ENCODE measurements at places on chromosomes 4 and X.

- peak; percentile 64 for DNase-seq
These were observed 708 bp downstream of the ARAP2 start for GRCh38 chr4:36243355-36244256.

- DNase-seq, result peak; percentile 86
These were observed 63.6 kb downstream of the SPINK2 start for GRCh38 chr4:56757821-56758411.

- peak; percentile 10 for DNase-seq
These were observed 337.3 kb upstream of the HS3ST1 start for GRCh38 chr4:11765849-11766453.

GRCh38 chr4:153039542-153040185, 103.5 kb downstream of the FHDC1 start:
- DNase-seq, result peak; percentile 96

GRCh38 chr4:181138116-181138515, 1105.1 kb upstream of the TENM3 start:
- DNase-seq, result no peak

GRCh38 chrX:109629310-109629709, 4.3 kb upstream of the KCNE5 start:
- DNase-seq, result no peak

- DNase-seq, result no peak
These were observed 599.3 kb downstream of the SPRY1 start for GRCh38 chr4:123995936-123996335.

DNA sequence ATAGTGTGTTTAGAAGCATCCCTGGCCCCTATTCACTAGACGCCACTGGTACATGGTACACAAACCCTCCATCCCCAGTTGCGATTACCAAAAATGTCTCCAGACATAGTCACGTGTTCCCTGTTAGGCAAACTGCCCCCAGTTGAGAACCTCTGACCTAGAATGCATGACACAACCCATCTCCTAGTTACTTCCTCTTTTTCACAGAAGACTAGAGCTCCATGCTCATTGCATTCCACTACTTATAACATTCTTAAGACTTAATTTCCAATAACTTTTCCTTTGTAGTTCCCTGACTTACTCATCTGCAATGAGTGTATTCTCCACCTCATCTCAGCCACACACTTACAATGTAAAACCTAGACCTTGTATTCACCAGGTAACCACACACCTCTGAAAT, 68.6 kb downstream of the PRSS12 start:
- no peak for DNase-seq

- DNase-seq, result no peak
These were observed 1.5 kb downstream of the LRPAP1 start for GRCh38 chr4:3530663-3531254.

DNA sequence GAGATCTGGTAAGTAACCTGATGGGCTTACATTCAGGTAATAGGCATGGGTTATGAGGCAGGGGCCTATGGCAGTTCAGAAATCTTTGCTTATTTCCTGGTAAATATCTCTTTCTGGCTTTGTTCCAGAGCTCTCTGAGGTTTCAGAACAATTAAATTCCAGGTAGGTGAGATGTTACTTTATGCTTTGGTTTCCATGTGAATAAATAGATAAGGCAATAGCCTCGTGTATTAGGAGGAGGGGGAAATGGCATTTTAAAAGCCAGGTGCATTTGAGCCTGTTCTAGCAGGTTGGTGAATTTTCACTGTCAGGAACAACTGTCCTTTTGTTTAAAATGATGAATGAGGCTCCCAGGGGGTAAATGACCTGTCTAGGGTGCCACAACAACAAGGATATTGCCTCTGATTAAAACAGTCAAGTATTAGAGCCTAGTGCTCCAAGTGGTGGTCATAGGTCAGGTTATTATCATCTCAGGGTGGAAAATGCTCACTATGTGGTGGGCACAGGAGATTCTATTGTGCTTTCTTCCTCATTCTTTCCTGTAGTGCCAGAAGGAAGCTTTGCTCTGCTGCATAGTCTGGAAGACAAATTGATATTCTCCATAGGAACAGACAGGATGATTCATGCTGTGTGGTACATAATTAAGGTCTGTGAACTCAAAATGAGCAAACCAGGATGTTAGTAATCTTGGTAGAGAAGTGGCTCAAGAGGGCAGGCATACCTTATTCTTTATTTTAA, 296.2 kb downstream of the INPP4B start:
- peak; percentile 78 for DNase-seq

GRCh38 chr4:2647403-2648158, 108.6 kb downstream of the TNIP2 start:
- no peak for DNase-seq

Data from SW480 (cell line).